ENCODE measurements at places on chromosomes 2 and 18.

- DNase-seq, result no peak
These were observed 160.9 kb upstream of the SLC1A4 start for GRCh38 chr2:64828261-64828660.

DNA sequence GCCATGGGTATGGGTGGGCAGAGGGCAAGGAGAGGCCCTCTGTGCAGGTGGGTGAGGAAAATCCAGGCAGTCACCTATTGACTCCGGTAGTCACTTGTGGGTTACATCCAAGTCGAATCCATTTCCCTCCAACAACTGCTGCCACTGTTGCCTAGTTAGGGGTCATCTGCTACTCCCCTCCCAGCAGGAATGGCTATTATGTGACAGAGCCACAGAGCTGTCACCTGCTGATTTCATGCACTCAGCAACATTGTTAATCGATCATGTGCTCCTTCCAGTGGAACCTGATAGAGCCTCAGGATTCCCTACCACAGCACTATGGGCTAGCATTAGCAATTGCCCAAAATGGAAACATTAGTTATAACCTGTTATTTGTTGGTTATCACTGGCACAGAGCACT, 31.4 kb downstream of the POLR1A start:
- DNase-seq, result no peak

DNA sequence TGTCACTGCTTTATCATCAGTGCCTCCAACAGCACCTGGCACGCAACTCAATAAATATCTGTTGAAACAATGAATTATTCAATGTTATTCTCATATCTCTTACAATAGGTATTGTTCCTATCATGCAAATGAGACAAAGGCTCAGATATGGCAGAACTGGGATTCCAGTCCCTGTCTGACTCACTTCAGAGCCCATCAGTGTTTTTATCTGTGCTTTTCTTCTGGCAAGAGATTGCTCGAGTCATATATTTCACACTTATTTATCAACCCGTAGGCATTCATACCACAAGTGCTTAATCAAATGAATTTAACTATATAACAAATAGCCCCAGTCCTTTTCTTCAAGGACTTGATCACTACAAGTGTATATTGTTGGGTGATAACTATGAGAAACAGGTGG, 76.4 kb upstream of the TSPYL6 start:
- no peak for DNase-seq

DNA sequence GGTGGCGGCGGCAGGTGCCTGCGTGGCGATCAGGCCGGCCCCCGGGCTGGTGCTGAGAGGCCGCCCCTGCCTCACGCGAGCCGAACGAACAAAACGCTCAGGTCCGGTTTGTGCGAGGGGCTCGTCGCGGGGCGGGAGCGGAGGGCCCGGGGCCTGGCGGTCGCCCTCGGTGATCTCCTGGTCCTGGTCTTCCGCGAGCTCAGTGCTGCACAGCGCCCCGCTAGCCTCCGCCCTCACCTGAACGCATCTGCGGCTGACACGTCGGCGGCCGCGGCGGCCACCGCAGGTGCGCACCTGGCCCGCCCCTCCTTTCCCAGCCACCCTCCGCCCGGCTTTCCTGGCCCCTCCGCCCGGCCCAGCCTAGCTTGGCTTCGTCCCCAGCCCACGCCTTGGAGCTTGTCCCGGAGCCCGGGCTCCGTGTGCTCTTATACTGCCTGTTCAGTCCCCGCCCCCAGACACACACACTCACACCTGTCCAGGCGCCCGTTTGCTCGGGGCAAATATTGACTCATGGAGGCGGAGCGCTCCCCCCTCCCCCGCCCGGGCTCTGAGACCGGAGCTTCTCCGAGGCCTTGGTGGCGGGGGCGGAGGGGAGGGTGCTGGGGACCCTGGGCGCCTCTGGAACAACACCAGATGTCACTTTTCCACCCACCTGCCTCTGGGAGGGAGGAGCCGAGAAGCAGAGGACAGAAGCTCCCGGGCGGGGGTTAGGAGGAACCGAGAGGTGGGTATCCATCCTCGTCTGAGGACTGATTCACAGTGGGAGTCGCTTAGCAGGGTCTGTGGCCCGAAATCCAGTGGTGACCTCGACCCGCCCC, 8.6 kb upstream of the CRYBA2 start:
- no peak for DNase-seq

DNA sequence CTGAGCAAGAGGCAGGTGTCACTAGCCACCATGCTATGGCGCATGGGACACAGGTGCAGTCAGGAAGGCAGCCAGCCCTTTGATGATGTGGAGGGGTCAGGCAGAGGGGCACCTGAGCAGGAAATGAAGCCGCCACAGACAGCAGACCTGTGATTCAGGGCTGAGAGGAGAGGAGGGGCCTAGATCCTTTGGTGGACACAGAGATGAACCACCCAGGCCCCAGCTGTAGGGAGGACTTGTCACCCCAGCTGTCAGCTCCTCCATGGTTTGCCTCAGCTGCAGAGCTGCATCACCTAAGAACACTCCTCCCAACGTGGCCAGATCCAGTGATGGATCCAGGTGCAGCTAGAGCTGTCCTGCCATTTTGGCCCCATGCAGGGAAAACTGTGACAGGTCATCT, 11.6 kb downstream of the ASB18 start:
- DNase-seq, result no peak

- no peak for DNase-seq
These were observed 60.2 kb upstream of the SLC39A10 start for GRCh38 chr2:195596840-195597239.

DNA sequence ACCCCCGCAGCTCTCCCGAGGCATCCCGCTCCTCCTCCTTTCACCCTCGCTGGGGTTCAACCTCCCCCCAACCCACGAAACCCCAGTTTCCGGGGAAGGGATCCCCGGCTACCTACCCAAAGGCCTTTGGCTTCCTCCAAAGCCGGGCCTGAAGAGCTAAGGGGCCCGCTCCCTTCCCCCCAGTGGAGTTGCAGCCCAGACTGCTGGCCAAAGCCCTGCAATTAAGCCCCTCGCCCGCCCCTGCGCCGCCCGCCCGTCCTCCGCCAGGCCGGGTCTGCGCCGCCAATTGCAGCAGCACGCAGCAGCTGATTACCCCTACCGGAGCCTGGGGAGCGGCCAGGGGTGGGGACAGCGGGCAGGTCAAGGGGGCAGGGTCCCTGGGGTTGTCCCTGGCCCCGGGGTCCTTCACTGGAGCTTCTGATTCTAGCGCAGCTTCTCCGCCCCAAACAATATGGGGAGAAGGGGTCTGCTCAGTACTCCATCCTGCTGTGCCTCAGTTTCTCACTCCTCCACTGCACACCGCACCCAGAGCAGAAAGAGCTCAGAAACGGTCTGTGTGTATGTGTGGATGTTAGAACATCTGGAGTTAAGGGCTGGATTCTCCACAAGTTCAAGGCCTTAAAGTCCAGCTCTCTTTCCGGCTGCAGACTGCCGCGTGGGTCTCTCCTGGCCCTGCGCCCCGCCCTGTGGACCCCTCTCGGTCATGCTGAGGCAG, 16.9 kb downstream of the WNT10A start:
- DNase-seq, result no peak

GRCh38 chr18:63881851-63882250, 5.7 kb upstream of the SERPINB2 start:
- DNase-seq, result no peak

DNA sequence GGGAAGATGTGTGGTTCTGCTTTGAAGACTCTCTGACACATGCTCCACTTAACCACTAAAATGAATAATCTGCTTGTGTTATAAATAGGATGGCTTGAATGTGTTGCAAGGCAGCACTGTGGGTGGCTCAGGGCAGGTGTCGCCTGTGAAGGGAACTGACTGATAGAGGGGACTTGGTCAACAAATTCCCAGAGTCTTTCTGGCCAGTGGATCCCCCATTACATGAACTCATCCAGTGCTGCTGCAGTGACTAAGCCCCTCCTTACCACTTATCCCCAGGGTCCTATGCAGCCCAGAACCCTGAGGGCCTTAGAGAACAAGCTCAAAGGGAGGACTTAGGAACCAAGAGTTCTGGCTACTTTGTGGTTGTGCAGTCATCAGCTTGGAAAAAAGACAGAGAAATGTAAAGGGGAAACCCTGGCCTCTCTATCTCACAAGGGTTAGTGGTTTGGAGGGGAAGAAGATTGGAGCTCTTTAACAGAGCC, 226.2 kb upstream of the TNP1 start:
- DNase-seq, result no peak

- no peak for DNase-seq
These were observed 12.7 kb upstream of the SMARCAL1 start for GRCh38 chr2:216399621-216400020.

- DNase-seq, result no peak
These were observed 183.0 kb upstream of the CYP26B1 start for GRCh38 chr2:72330652-72331051.

DNA sequence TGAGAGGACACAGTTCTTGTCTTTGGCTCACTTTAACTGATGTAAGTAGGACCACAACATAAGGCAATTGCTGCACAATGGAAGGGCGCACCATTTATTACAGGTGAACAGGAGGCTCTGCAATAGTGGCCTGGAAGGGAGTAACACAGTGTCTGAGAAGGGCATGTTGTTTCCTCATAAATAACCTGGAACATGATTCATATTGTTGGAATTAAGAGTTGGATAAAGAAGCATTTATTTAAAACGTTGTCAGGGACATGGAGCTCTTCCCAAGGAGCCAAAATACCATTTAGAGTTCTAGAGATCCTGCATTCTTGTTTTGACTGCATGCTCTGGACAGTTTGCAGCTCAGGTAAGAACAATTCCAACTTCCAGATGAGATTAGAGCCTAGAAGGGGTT, 110.4 kb downstream of the PLCL1 start:
- DNase-seq, result no peak

DNA sequence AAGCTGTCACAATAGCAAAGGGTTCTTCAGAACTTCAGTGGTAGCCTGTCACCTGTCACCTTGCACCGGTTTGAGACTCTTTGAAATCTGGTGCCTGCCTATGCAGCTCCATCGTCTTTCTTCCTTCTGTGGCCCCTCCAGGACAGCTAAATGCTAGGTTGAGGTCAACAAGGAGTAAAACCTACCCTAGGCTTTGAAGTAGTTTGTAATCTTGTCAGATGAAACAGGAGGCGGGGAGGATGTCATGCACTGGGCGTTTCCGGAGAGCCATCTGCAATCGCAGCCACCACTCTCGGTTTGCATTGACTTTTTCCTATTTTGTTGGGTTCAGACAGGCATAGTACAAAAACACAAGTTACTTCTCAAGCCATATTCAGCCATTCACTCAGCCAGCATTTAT, 116.7 kb downstream of the LPIN1 start:
- DNase-seq, result no peak

- no peak for DNase-seq
These were observed 50.9 kb downstream of the COL3A1 start for GRCh38 chr2:189024901-189025618.

GRCh38 chr2:75023666-75024455, 65.4 kb downstream of the POLE4 start:
- DNase-seq, result no peak

DNA sequence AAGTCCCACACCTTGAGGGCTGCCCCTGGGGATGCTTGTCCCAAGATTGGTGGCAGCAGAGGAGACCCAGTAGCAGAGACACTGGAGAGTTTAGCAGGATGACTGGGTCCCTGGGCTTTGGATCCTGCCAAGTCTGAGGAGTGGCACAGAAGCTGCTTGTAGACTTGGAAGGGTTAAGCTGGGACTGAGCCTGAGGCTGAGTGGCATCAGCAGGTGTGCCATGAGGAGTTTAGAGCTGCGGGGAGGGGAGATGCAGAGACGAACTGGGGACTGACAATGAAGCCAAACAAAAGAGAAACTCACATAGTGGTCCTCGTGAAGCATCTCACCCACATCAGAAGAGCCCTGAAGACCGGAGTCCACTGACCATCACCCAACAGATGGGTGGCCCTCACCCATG, 329.7 kb upstream of the KLHL29 start:
- DNase-seq, result no peak

DNA sequence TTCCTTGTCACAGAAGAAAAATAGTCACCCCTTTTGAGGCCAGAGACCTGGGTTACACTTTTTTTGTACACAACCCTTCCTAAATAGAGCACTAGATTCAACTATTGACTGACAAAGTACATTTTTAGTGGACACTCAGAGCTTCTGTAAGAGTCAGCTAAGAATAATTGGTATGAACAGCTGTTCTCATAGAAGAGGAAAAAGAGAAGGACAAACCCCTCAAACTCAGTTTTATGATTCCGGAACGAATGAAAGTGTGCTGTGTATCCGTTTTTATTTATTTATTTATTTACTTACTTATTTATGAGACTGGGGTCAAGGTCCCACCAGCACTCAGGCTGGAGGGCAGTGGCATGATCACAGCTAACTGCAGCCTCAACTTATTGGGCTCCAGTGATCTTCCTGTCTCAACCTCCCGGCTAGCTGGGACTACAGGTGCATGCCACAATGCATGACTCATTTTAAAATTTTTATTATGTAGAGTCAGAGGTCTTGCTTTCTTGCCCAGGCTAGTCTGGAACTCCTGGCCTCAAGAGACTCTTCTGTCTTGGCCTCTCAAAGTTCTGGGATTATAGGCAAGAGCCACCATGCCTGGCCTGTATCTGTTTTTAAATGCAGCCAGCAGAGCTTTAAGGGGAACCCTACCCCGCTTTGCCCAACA, 36.0 kb upstream of the FZD5 start:
- no peak for DNase-seq

GRCh38 chr2:141595316-141595920, 535.4 kb downstream of the LRP1B start:
- no peak for DNase-seq

DNA sequence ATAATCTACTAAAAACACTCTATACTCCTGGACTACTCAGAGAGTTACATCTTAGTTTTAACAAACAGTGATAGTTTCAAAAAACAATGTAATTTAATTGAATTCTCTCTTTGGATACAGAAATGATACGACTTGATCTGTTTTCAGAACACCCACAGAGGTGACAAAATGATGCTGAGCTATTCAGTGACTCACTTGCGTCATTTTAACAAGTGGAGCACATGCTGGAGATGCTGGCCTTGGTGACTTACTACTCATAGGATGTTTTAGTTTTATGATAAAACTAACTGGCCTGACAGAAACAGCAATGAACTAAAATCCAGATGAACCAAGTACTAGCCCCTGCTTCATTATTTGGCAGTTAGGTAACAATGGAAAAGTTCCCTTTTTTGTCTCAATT, 101.3 kb upstream of the ITGB6 start:
- no peak for DNase-seq

- DNase-seq, result no peak
These were observed 5.4 kb upstream of the TDRD15 start for GRCh38 chr2:21118302-21118920.

- DNase-seq, result no peak
These were observed 66.7 kb downstream of the TNS1 start for GRCh38 chr2:217935901-217936684.

DNA sequence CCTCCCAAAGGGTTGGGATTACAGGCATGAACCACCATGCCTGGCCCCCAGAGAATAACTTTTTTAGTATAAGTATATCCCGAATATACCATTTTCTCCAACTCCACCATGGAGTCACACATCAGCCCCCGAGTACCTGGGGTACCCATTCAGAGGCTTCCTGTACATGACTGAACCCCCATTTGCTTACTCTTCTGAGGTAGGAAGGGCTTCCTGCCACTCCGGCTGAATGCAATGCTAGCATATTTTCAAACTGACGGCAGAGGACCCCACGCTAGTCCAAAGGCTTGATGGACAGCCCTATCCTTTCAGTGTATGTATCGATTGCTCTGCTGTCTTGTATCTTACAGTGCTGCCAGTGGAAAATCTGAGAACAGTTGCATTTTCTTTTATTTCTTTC, 220.6 kb upstream of the SH3BP4 start:
- DNase-seq, result no peak

- DNase-seq, result no peak
These were observed 6.7 kb downstream of the SCYGR3 start for GRCh38 chr2:227607941-227608340.

GRCh38 chr2:219576505-219577388, 4.6 kb downstream of the INHA start:
- no peak for DNase-seq

Measured in T follicular helper cell (primary cell).